ENCODE measurements at places on chromosomes 5 and 9.

GRCh38 chr9:114824110-114824509 lies 18.3 kb upstream of the TNFSF15 start:
- no peak for DNase-seq

DNA sequence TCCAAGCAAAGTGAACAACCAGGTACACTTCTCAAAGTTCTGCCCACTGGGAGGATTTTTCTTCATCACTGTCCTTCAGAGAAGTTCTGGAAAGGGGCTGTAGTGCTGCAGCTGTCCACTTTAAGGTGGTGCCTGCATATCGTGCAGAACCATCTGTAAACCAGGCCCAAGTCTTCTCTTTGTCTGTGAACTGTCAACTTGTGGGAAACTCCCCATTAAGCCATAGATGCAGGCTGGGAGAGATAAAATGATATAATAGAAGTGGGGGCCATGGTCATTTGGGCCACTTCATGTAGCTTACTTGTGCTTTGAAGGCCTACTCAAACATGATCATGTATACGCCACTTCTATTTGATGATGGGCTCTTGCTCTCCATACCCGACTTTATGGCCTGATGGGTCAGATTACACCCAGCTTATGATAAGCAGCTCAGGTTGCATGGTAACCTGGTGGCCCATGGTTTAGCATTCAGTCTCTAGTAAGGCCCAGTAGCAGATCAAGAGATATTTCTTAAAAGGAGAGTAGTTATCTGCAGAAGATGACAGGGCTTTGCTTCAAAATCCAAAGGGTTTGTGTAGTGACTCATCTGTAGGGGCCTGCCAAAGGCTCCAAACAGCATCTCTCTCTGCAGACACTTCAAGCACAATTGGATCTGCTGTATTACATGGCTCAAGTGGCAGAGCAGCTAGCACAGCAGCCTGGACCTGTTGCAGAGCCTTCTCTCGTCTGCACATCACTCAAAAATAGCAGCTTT lies 15.7 kb upstream of the BTF3 start:
- DNase-seq, result no peak

GRCh38 chr5:61409568-61409967 lies 77.5 kb downstream of the ZSWIM6 start:
- no peak for DNase-seq

DNA sequence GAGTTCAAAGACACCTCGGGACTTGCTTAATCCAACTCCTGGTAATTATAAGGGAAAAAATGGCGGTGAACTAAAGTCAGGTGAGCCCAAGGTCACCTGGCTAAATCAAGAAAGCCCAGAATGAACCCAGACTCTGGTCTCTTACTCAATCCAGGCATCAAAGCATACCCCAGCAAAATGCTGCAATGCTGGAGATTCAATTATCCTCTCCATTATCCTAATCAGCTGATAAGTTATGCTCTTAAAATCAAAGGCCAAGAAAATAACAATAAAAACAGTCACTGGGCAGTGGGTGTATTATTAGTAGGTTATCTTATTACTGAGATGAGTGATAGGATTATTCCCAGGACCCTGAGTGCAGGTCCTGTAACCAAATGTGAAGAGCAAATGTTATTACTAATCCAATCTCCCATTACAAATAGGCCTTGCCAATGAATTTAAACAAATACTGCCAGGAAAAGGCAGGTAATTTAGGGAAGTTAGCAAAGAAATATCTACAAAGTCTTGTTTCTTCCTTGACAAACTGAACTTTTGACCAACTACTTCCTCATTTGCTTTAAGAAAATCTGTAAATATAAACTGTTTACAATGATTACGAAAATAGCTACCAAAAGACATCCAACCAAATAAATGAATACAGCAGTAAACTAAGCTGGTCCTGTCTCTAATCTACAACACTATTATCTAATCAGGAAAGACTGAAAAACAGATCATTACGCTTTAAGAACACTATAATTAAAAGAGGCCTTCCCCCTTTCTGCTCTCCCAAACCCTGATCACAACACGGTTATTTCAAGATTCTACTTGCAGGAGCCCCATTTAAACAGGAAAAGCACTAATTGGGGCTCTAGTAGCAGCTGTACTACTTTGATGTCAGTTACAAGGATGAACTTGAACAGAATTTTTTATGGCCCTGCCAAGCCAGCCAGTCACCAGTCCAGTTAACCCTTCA lies 103.2 kb downstream of the MED27 start:
- no peak for DNase-seq

- no peak for DNase-seq
Observed at GRCh38 chr9:69899491-69899890, 78.9 kb downstream of the CFAP95 start.

DNA sequence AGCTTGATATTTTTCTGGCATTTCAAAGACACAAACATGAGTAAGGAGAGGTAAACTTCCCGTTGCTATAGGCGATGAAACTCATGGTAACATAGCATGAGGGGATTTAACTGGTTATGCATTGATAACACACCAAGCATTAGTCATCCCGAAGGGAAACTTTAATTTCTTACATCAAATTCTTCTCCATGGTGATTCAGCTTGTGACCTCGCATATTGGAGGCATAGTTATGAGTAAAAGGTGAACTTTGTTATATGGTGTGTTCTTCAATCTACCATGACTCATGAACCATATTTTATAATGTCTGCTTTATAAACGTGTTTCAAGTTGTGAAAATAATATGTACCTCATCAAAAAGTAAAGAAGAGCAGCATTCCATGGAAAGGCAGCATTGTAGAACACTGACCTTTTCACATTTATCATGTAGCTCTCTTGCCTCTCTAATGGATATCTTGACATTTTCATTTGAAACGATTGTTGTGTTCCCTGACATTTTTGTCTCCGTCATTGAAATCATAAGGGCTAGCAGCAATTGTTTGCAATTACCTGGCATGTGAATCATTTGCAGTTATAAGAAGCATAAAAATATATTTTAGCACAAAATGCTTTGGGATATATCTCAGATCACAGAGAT lies 491.8 kb downstream of the ANXA1 start:
- DNase-seq, result no peak

- no peak for DNase-seq
Observed at GRCh38 chr9:15369871-15370270, 52.8 kb upstream of the SNAPC3 start.

- DNase-seq, result no peak
Observed at GRCh38 chr5:137684761-137685160, 51.1 kb downstream of the KLHL3 start.

DNA sequence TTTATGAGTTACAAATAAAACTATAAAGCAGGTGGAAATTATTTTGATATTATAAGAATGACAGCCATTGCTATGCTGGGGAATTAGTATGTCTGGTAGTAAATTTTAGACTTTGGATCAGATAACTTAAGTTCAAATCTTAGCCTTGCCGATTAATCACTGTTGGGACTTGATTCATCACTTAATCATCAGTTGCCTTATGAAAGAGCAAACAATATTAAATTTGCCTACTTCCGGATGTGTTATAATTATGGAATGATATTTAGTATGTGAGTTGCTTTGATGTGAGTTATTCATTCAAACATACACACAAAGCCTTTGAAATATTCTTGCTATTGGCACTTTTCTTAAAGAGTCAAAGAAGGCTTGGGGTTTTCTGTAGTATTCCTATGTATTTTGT lies 717.7 kb downstream of the BRINP1 start:
- no peak for DNase-seq

- no peak for DNase-seq
Observed at GRCh38 chr9:88828492-88828974, 162.7 kb upstream of the S1PR3 start.

DNA sequence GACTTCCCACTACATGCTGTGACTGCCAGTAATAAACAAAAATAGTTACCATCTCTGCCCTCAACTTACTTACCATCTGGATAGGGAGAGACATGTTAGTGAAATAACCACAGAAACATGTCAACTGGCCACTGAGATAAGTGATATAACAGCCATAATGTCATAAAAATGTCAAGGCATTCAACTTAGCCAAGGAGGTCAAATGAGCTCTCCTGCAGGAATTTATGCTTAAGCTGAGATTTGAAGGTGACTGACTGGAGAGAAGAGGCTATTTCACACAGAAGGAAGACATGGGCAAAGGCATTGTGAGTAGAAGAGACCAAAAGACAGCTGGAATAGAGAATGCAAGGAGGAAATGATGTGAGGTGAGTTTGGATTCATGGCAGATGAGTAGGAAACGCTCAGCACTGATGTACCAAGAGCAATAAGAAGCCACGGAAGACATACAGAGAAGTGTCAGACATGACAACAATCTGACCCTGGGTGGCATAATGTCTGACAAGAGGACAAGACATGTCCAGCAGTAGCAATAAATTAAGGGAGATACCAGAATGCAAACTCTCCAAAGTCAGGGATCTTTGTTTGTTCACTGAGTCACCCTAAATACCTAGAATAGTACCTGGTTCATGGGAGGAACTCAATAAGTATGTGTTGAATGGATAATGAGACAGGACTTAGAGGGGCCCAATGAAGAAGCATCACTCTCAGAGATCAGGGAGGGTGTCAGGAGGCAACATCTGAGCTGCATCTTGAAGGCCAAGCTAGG lies 318.8 kb downstream of the ACTL7B start:
- DNase-seq, result no peak

DNA sequence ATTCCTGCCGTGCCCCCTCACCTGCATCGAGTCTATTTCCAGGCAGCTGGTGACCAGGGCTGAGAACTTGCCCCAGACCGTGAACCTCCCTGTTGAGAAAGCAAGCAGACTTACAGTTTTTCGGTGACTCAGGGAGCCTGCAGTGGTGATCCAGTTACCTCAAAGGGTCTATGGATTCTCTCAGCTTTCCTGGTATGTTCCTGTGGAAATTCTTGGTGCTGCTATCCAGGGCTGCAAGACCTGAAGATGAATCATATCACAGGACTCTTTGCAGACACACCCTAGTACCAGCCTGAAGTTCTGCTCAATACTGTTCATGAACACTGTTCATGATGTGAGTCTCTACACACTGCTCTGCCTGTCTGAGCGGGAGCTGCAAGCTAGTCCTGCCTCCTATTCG lies 154.7 kb downstream of the WDR70 start:
- DNase-seq, result no peak

- no peak for DNase-seq
Observed at GRCh38 chr5:56807679-56808078, 7.7 kb upstream of the MAP3K1 start.

- DNase-seq, result no peak
Observed at GRCh38 chr5:54226215-54226614, 84.2 kb downstream of the ARL15 start.

DNA sequence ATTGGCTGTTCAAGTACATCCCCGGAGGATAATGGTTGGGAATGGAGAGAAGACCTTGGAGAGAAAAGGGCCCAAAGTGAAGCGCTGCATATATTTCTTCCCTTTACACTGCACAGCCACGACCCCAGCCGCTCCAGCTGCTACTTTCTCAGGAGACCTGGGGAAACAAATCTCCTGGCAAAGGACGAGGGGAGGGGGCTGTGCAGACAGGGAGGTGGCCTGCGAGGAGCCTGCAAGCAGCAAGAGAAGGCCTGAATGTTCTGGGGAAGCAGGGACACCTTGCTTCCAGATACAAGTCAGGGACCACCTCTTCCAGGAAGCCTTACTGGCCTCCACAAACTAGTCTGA lies 739 bp upstream of the PDLIM4 start:
- DNase-seq, result no peak

DNA sequence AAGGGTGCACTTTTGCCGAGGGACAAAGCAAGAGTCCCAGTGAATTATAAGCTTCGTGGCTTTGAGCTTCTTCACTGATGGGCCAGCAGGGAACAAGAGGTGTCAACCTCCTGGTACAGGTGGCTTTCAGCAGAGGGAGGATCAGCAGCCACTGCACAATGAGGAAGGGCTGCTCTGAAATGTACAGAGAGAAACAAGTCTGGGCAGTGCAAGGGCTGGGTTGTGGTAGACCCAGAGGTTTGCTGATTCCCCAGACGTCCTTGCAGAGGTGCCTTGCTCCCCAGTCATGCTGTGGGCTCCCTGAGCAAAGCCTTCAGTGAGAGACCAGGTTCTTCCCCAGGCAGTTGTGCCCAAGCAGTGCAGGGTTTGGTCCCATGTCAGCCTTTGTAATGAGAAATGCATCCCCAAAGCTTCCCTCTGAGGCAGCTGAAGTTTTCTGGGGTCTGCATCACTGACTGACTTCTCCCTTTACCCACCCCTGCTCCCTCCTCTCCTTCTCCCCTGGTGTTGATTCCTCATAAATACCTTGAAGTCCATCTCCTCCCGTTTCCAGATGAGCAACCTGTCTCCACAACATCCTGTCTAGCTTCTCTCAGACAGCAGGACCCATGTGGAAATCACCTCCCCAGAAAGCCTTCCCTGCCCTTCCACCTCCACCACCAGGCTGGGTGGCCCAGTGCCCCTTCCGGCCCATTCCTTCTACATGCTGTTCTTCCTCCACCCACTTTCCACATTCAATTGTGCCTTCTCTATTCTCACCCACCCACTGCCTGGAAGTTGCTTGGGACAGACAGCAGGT lies 599.6 kb upstream of the ADAMTS16 start:
- DNase-seq, result no peak

GRCh38 chr5:143402017-143402552 lies 1.4 kb downstream of the NR3C1 start:
- no peak for DNase-seq

- DNase-seq, result no peak
Observed at GRCh38 chr5:56003679-56004078, 8.9 kb upstream of the IL6ST start.

DNA sequence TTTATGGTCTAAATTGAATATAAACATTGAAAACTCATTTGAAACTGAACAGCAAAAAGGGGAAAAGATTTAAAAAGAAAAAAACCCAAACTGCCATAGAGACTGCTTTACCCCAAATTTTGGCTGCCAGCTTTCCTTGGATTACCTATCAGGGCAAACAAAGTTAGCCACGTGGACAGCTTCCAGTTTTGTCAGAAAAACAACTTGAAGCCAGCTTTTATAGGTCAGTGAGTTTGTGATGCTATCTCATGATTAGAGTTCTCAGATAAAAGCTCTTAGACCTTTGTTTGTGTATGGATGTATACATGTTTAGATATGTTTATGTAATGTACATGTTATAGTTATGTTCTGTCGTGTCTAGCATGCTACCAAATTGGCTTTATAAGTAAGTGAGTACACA lies 16.1 kb downstream of the FBP2 start:
- DNase-seq, result no peak

GRCh38 chr5:145922059-145922458 lies 14.3 kb upstream of the SH3RF2 start:
- DNase-seq, result no peak

DNA sequence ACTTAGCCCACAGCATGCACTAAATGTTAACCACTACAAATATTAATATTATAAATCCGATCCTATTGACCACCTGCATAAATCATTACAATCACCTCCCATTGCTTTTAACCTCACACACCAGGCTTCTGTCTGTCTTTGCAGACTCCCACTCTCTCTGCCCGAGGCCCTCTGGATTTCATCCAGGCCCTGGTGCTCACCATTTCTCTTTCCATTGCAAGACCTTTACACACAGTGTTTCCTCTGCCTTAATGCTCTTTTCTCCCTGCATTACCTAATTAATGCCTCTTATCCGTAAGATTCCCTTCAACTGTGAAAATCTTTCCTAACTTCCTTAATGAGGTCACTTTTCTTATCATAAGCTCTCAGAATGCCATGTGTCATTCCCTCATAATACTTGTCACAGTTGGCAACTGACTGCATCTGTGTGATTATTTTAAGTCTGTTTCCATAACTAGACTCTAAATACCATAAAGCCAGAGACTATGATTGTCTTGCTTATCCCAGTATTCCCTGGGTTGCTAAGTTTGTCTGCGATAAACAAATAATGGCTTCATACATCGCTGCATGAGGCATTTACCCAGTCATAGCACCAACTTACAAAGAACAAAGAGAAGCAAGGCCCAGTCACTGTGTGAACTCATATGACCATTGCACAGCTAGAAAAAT lies 155.1 kb downstream of the CCDC192 start:
- no peak for DNase-seq

- no peak for DNase-seq
Observed at GRCh38 chr9:6645355-6646292, at the start of gene GLDC. Gene GLDC, minus strand, starts transcription at chr9:6645729. Its CDS starts 230 bp downstream, at chr9:6645499.

All from stimulated activated CD8-positive, alpha-beta memory T cell treated with anti-CD3 and anti-CD28 coated beads, Interleukin-7, amount 100 ng/mL, for 24 hours (primary cell).